Fibroblast of skin of left biceps (primary cell): ENCODE measurements at places on chromosomes 12 and 14.

DNA sequence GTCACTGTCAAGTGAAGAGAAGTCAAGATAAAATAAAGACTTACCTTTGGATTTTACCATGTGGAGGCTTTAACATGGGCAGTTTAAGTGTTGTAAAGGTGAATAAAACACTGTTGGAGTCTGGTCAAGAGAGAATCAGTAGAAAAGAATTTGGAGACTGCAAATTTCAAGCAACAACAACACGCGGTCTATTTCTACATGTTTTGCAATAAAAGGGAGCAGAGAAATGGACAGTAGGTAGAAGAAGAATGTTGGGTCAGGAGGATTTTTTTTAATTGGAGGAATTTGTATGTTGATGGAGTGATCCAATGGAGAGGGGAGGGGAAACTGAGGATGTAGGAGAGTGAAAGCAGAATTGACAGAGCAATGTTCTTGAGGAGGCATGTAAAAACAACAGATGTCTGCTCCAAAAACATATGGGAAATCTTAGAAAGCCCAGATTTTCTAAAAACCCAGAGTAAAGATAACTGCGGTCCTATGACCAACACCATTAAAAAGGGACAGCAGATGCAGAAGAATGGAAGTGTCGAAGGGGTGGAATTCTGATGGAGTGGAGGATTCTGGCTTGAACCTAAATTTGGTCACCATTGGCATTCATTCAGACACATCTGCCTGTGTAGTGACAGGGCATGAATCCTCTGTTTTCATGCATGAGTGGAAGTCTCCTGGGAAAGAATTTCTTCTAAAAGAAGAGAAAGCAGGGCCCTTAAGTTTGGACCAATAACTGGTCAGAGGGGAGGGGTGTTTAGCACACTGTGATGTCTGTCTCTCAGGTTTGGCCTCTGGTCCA, 68.0 kb upstream of the OSBPL8 start:
- no peak for DNase-seq

GRCh38 chr12:108260039-108260438, 79.1 kb downstream of the CMKLR1 start:
- no peak for DNase-seq

- DNase-seq: no peak
Observed at GRCh38 chr12:111842556-111843396, 748 bp downstream of the MAPKAPK5 start.

DNA sequence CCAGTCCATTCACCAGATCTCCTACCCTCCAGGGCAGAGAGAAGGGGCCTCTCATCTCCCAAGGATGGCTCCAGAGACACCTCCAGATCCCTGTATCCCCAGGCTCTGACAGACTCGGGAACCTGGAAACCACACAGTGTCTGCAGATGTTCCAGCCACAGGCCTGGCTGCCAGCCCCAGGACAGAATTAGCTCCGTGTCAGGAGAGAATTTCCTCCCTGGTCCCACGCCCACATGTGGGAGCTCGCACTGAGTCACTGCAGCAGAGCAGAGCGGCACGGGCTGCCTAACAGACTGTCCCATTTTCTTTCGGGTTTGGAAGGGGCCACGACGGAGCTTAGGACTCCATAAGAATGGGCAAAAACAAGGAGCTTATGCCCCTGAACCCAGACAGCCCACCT, 33.6 kb downstream of the CMKLR1 start:
- peak; percentile 62 for DNase-seq

- no peak for DNase-seq
Observed at GRCh38 chr14:51210594-51210993, 29.5 kb upstream of the TMX1 start.

DNA sequence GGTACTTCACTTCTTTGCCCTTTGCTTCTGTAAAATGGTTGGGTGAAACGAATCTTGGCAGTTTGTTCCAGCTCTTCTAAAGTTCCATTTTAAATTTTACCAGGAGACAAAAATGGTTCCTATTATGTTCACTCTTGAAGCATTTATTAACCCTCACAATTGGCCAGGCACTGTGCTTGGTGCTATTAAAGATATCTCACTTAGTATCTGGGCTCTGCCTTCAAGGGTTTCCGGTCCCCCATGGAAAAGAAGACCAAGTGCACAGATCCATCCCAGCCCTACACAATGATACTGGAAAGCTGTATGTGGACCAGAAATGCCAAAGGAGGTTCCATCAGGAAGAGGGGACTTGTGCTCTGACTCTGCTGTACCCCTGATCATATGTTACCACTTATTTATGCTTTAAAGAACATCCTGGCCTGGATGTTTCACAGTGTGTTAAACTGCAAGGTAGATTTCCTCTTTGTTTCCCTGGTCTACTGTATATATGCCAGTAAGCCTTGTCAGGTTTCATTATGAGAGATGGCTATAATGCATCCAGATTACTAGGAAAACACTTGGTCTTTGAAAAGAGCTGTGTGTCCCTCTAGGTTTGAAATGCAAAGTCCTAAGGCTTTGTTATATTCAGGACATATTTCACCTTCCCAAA, 154.8 kb downstream of the PRKCH start:
- no peak for DNase-seq

GRCh38 chr12:128056136-128056801, 210.7 kb upstream of the TMEM132C start:
- DNase-seq: no peak

- no peak for DNase-seq
Observed at GRCh38 chr12:120239776-120240494, 25.6 kb downstream of the PXN start.

DNA sequence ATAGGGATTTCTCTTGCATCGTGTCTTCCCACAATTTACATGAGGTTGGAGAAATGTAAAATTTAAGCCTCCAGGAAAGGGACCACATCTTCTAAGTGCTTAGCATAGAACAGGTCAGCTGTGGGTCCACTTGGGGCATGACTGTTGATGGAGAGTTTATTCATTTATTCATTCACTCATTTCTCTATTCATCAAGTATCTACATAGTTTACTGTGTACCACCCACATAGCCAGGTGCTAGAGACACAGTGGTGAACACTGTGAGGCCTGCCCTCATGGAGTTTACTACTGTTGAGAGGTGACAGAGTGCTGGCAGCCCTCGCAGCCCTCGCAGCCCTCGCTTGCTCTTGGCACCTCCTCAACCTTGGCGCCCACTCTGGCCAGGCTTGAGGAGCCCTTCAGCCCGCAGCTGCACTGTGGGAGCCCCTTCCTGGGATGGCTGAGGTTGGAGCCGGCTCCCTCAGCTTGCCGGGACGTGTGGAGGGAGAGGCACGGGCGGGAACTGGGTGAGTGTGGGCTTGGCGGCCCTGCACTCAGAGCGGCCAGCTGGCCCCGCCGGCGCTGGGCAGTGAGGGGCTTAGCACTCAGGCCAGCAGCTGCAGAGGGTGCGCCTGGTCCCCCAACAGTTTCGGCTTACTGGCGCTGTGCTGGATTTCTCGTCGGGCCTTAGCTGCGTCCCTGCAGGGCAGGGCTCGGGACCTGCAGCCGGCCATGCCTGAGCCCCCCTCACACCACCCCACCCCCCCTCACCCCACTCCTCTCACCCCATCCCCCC, 1.7 kb upstream of the JPH4 start:
- DNase-seq: no peak

DNA sequence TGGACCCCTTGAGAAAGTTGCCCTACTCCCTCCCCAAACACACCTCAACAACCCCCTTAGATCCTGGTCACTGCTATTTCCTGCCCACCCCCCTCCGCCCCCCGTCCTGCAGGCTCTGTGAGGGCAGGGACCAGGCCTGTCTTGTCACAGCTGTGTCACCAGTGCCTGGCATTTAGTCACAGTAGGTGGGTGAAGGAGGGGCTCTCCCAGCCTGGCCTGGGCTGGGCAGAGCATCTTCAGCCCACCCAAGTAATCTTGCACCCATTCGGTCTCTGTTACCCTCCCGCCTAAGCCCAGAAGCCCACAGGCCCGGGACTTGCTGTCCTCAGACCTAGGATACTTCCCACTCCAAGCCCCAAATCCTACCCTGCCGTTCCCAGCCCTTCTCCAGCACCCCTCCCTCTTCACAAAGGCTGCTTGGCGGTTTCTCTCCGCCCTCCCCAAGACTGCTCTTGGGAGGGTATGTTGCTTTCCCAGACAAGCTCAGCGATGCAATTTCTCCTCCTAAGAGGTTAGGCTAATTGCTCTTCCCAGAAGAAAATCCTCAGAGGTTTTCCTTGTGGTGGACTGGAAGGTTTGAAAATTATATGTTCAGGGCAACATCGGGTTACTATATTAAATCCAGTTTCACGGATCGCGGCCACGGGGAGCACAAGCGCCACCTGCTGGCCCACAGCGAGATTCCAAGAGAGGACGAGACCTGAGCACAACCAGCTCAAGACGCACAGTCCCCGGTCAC, 50.8 kb upstream of the ZFP36L1 start:
- no peak for DNase-seq

GRCh38 chr12:69509308-69509736, 39.1 kb downstream of the FRS2 start:
- DNase-seq: peak; percentile 50

DNA sequence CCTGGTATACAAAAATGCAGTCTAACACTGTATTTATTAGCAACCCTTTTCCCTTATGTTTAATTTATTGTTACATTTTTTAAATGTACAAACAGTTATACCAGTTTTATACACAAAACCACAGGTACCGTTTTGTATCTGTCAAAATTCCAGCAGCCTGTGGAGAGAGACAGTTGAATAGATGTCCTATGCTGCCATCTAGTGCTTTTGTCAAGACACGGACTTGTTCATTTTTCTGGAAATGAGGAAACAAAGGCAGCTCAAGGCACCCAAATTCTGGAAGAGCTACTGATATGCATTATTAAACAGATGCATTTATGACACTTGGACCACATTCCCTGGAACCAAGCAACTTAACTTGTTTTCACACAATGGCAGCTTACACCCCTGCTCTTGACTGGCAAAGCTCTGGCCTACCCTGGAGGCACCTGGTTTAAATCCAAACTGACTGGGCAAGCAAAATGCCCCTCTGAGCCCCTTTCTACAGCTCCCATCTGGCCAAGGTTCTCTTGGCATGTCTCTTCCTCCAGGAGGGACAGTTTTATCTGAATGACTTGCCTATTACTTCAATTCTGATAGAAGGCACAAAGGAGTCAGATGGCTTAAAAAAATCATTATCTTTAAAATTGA, 286.9 kb upstream of the PRKD1 start:
- no peak for DNase-seq

DNA sequence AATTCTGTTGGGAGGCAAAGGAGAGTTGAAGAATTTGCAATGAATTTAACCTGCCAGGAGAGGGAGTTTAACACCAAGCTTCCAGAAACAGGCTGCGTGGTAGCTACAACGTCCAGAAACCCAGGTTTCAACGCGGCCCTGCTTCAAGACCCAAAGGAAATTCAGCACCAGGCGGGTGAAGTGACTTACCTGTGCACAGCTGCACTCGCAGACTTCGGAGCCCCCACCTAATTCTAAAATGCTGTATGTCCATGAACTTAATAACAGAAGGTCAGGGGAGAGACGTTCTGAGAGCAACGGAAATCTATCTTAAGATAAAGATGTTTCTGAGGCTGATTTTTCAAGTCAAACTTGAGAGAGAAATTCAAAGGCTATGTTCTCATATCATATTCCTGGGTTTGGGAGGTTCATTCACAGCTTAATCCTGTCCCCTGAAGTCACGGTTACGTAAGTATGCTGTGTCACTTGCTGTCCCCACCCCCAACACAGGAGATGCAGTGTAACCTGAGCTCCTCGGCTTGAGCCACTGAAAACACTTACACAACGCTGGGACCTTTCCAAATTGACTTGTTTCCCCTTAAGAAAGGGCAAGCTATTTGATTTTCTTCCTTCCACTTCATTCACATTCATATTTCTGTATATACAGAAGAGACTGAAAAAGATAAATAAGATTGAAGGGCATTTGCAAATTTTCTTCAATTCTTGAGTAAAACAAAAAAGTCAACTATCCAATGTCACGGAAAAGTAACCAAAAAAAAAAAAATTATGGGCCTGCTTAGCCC, 22.7 kb downstream of the CLIP1 start:
- peak; percentile 52 for DNase-seq

GRCh38 chr14:22882064-22882463, 958 bp upstream of the REM2 start:
- DNase-seq: no peak

DNA sequence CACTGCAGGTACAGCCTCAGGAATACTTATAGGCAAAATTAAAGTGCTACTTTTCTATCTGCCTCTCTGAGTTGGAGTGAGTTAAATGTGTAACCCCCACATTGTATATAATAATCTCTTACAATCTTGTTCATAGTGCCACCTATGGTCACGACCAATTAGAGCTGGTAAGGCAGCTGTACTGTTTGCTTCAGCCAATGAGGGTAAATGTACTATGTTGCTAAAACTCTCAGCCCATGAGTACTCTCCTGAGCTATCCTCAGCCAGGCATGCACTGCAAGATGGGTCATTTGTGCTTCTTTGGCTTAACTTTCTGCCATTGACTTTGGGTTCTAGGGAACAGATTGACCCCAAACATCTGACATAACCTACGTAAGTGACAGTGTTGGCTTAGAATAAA, 15.0 kb upstream of the MDM2 start:
- DNase-seq: no peak

DNA sequence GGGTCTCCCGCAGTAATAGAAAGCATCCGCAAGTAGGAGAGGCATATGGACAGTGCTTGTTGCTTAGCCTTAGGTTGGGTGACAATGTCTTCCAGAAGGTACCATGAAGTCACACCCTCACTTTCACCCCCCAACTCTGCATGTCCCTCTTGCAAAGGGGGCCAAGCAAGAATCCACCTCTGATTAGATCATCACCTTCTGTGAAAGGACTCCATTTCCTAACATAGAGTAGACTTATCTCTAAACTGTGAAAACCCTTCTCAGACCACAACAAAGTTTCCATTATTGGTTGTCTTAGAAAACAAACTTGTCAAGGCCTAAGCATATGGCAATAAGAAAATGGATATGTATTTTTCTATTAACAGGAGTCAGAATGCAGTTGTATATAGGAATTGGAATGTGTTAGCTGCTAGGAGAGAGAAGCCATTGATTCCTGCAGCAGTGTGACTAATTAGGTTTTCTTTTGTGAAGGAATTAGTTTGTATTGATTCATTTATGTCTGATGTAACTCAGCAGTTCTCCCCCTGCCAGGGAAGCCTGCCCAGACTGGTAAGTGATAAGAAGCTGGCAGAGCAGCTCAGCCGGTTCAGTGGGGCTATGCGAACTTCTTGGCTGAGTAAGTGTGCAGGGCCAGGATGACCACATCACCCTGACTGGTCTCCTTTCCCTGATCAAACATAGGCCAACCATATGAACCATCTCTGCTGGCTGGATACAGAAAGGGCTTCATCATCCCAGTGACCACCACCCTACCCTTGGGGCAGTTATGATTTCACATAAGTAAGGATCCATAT, 107.3 kb upstream of the CCDC196 start:
- no peak for DNase-seq

DNA sequence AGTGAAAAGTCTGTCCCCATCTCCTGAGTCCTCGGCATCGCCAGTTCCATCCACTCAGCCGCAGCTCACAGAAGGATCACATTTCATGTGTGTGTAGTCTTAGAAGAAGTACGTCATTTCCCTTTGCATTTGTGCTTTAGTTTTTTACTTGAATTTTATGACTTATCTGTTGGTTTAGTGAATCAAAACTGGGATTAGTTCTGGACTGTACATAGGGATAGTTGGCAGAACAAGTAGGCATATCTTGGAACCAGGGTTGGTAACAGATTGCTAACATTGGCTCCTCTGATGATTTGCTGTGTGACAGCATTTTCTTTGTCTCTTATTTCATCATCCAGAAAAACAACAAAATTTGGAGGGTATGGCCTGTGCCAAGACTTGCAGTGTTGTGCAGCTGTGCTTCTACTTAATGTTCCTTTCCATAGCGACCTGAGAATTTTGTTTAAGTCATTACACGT, 69.6 kb upstream of the AEBP2 start:
- DNase-seq: no peak
